ENCODE measurements at places on chromosomes 16 and 17. TPM values are rescaled to one million over a fixed set of nuclear protein-coding genes. Genes with fewer than 3 reads are reported as not detected.

TEN1 gene
- 13.4 TPM for total RNA-seq

CLDN9 gene
- not detected for total RNA-seq

CX3CL1 gene
- total RNA-seq, result 4.2 TPM

NECAB2 gene
- not detected for total RNA-seq

KRT40 gene
- 7.7 TPM for total RNA-seq

SLC6A2 gene
- 7.8 TPM for total RNA-seq

TBC1D3E gene
- not detected for total RNA-seq

IQCK gene
- 19.4 TPM for total RNA-seq

TNFSF13 gene
- total RNA-seq, result 6.6 TPM

GRCh38 chr17:57663326-57664070 is 81.6 kb downstream of the CCDC182 start:
- peak; percentile 15 for DNase-seq

DNA sequence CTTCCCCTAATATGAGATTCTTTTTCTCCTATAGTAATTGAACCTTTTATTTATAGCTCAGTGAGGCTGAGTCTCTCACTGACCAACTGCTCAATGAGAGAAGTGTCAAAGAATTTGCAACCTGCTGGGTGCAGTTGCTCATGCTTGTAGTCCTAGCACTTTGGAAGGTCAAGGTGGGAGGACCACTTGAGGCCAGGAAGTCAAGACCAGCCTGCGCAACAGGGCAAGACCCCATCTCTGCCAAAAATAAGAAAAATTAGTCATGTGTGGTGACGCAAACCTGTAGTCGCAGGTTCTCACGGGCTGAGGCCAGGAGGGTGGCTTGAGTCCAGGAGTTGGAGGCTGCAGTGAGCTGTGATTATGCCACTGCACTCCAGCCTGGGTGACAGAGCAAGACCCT is 30.9 kb upstream of the CRYBA1 start:
- DNase-seq, result no peak

DNA sequence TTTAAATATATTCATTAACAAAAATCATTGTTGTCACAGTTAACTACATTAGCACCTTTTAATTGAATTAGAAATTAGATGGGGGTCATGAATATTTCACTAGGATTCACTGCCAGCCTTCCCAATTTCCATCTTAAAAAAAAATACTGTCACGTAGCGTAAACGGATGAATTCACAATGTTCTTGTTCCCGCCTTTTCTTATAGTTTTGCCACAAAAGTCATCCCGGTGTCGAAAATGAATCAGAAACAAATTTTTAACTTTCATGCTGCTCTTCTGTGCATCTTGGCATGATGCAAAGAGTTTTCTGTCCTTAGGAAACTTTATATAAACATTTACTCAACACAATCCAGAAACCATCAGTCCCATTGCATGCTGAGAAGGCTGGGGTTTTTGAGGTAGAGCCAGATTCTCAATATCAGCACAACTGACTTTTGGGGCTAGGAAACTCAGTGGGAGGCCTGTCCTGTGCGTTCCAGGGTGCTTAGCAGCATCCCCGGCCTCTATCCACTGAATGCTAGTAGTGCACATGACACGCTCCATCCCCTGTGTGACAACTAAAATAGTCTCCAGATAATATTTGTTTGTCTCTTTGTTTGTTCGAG is 252.9 kb upstream of the XYLT1 start:
- no peak for DNase-seq

DNA sequence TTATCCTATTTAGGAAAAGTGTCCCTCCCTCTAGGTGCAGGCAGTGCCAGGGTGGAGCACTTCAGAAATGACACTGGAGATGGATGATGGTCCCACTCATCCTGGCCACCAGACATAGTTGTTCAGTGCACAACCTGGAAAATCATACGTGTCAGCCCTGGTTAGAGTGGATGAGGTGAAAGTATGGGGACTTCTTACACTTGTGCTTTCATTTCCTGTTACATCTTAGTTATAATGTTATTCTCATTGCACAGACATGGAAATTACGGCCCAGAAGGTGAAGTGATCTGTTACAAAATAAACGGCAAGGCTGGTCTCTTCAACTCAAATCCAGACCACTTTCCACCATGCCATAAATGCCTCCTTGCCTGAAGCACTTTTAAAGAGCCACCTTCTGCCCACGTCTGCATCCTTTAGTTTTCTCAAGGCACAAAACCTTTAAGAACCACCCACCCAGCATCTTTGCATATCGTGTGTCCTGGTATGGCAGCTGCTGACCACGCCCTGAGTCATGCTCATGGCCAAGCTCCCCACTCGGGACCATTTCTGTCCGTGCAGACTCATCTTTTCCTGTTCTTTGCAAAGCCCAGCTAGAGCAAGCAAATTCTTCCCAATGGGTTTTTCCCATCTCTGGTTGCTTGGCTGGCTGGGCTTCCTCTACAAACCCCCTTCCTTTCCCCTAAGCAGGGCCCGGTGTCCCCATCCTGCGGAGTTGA is 22.4 kb downstream of the TBC1D3B start:
- DNase-seq, result no peak

- no peak for DNase-seq
Measured at GRCh38 chr17:59396134-59396826, 64.8 kb downstream of the YPEL2 start.

DNA sequence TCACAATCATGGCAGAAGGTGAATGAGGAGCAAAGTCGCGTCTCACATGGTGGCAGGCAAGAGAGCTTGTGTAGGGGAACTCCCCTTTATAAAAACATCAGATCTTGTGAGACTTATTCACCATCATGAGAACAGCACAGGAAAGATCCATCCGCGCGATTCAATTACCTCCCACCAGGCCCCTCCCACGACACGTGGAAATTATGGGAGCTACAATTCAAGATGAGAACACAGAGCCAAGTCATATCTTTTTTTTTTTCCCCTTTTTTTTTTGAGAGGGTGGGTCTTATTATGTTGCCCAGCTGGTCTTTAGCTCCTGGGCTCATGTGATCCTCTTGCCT is 60.0 kb downstream of the RPTOR start:
- no peak for DNase-seq

DNA sequence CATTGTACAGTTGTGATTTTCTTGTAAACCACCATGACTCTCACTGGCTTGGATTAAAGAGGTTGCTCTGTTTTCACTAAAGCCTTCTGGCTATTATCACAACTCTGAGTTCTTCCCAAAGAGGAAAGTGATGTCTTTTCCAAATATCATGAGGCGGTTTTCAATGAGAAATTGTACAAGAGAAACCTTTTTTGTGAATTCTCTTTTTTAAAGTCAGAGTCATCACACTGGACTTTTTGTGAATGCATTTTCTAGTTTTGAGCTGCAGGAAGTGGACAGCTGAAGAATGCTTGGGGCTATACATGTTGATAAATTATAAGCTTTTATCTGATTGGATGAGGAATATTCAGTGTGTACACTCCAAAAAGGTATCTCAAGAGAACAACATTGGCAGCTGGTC is 100.2 kb downstream of the PHKB start:
- no peak for DNase-seq

GRCh38 chr17:2181897-2182448 is 121.6 kb downstream of the SMG6 start:
- DNase-seq, result no peak

DNA sequence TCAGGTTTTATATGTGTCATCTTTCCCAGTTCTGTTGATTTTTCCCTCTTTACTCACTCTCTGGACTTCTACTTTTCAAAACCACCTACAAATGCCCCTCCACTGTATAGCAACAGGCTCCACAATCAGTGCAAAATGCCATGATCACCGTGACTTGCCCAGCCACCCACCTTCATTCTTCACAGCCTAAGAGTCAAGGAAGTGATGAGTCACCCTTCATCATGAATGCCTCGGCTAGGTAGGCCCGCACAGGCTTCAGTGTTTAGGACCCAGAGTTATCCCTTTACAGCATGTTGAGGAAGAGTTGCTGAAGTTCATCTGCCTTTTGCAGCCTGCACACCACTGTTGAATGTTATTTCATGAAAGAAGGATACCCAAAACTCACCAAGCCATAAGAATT is 158.6 kb downstream of the PMP22 start:
- no peak for DNase-seq

- no peak for DNase-seq
Measured at GRCh38 chr16:84585467-84585866, 32.4 kb downstream of the COTL1 start.

DNA sequence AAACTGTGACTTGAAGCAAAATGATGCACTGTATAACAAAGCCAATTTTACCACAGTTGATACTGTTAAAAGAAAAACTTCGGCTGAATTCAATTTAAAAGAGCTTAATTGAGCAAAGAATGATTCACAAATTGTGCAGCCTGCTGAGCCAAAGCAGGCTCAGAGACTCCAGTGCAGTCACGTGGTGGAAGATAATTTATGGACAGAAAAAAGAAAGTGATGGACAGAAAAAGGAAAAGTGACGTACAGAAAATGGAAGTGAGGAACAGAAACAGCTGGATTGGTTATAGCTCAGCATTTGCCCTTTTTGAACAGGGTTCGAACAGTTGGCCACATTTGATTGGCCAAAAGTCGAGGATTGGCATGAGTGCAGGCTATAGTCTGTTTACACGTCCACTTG is 25.7 kb downstream of the ZSWIM7 start:
- no peak for DNase-seq

DNA sequence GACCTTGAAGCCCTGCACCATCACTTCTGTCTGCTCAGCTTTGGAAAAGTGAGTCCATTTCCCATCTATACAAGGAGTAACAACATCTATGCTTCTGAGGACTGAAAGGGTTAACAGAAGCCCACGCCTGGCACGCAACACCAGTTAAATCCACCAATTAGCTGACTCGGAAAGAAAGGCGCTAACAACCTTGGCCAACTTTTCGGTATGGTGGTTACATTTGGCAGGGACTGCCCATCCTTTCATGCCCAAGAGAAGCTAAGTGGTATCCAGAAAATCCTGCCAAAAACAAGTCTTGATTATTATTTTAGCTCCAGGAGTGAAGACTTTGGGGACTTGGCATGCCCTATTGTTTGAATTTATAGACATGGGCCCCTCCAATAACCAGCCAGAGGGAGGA is 202.3 kb upstream of the RPL38 start:
- no peak for DNase-seq

DNA sequence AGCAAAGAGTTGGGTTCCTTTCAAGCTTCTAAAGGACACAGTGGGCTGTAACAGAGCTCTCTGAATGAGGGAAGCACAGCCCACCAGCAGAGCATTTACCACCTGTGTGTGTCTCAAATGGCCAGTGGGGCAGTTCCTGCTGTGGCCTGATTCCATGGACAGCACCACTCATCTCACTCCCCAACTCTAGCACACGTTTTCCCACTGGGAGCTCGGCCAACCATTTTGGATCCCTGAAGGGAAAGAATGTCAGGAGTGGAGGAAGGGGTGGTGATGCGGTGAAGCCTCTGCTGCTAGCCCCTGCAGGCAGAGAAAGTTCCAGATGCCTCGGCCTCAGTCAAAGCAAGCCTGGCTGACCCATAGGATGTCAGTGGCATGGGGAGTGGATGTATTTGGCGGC is 86.6 kb downstream of the PLXDC1 start:
- DNase-seq, result no peak

DNA sequence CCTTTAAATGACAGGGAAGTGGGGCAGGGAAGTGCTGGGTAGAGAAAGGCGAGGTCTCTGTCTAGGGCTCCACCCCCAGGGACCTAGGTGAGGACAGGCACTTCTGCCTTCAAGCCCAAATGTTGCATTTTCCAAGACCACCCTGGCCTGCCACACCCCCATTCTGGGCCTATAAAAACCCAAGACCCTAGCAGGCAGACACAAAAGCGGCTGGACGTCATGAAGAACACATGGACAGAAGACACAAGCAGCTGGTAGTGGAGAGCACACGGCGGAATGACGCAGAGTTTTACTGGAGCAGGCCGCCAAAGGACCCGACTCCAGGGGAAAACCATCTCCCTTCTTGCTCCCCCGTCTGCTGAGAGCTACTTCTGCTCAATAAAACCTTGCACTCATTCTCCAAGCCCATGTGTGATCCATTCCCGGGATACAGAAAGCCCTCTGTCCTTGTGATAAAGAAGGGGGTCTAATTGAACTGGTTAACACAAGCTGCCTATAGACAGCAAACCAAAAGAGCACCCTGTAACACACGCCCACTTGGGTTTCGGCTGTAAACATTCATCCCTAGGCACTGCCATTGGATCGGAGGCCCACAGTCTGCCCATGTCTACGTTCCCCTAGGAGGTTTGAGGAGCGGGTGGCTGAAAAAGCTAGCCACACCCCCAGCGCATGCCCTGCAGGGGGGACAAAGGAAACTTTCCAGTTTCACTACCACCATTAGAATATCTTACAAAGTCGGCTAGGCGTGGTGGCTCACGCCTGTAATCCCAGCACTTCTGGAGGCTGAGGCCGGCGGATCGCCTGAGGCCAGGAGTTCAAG is 622.2 kb upstream of the SALL1 start:
- DNase-seq, result no peak

DNA sequence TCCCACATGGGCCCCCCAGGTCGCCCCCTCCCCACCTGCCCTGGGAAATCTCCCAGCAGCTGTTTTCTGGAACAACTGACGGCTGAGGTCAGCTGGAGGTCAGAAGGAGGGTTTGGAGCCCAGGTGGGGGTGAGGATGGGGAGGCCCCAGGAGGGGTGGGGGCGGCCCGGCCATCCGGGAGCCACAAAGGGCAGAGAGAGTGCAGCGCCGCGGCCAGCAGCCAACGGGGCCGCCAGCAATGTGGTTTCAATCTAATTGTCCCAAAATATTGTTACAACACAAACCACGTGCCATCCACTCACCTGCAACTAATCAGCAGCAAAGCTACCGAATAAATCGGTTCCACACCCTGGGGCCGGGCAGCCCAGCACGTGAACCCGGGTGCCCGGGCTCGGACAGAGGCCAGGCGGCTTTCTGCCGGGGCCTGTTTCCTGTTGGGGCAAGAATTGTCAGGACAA is 28.3 kb upstream of the SLC38A10 start:
- no peak for DNase-seq

DNA sequence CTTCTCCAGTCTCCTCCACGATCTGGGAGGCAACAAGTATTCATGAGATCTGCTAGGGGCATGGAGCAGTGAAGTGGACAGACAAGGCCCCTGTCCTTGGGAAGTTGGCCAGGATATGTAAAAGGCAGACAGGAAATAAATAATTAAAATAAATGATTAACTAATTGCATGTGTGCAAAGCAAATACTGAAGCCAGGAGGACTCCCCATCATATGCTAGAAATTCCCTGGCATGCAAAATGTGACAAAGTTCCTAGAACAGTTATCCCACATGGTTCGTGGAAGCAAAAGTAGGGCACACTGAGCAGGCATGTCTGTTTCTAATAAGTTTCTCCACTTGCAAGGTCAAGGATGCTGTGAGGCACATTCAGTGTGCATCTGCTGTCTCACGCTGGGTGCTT is 86.8 kb downstream of the CDYL2 start:
- DNase-seq, result no peak

GRCh38 chr17:18381158-18381952 is 3.8 kb downstream of the EVPLL start:
- no peak for DNase-seq

Measured in tongue (tissue), 3 donors.